ENCODE measurements at places on chromosomes 5 and 9.

GRCh38 chr5:122420091-122420490 is 108.1 kb downstream of the SNCAIP start:
- DNase-seq, result peak; percentile 31

GRCh38 chr5:121033334-121033733 is 569.2 kb downstream of the PRR16 start:
- DNase-seq, result no peak

GRCh38 chr5:133155326-133155969 is 103.6 kb downstream of the HSPA4 start:
- no peak for DNase-seq

DNA sequence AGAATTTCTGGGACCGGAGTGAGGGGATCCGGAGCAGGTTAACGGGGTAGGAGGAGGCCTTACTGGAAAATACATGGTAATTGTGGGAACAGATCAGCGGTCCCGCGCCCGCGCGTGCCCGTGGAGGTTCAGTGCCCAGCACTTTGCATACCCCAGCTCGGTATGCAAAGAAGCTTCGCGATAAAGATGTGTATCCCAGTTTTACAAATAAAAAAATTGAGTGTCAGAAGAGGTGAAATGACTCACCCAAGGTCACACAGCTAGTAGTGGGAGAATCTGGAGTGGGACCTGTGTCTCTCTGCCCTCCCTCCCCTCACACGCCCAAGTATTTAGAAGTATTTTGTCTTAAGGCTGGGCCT is 967 bp downstream of the NEURL1B start:
- no peak for DNase-seq

- DNase-seq, result no peak
Measured at GRCh38 chr5:83378624-83379289, 92.8 kb upstream of the VCAN start.

- no peak for DNase-seq
Measured at GRCh38 chr9:27722866-27723265, 149.6 kb upstream of the C9orf72 start.

GRCh38 chr5:88396751-88397281 is 128.2 kb upstream of the TMEM161B start:
- no peak for DNase-seq

DNA sequence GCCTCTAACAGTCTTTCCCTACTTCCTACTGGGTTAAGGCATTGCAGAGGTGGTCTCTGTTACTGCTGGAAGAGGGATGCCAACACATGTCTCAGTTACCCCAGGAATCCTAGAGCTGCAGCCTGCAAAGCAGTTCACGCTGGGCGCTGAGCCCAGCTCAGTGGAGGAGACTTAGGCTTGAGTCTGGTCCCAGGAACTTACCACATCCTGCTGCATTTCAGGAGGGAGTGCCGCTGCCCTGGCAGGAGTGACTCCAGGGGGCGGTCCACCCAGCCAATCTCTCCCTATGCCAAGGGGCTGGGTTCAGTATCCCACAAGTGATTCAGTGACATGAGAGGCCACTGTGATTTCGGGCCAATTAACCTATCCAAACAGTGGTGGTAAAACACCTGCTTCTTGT is 7.6 kb downstream of the TTC16 start:
- peak; percentile 65 for DNase-seq

DNA sequence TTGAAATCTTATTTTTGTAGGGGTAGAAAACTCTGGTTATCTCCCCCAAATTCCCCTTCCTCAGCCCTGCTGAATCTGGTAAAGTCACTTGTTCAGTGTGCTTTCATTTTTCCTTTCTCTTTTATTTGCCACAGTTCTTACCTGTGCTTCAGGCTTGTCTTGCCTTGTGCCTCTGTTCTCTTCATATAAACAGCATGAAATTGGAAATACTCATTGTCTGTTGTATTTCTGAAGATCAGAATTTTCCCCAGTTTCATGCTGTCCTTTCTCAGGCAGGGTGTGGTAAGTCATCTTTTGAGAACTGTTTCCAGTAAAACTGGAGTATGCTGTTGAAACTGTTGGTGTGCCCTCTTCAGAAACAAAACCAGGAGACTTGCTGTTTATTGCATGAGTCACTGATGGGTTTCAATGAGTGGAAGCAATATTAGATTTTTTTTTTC is 7.0 kb downstream of the PAM start:
- peak; percentile 50 for DNase-seq

- DNase-seq, result no peak
Measured at GRCh38 chr9:122519376-122519775, 435 bp downstream of the OR1J4 start.

Data from fibroblast of skin of right quadriceps (primary cell).